ENCODE measurements at places on chromosomes 7 and 10.

- no peak for DNase-seq
Measured at GRCh38 chr10:98967601-98968000, 268.1 kb downstream of the HPSE2 start.

- DNase-seq = no peak
Measured at GRCh38 chr7:12926206-12926605, 238.8 kb downstream of the ARL4A start.

- DNase-seq = peak; percentile 56
Measured at GRCh38 chr7:28020302-28020940, 160.2 kb downstream of the JAZF1 start.

GRCh38 chr10:112816033-112816430 is 134.0 kb upstream of the TCF7L2 start:
- DNase-seq = no peak

DNA sequence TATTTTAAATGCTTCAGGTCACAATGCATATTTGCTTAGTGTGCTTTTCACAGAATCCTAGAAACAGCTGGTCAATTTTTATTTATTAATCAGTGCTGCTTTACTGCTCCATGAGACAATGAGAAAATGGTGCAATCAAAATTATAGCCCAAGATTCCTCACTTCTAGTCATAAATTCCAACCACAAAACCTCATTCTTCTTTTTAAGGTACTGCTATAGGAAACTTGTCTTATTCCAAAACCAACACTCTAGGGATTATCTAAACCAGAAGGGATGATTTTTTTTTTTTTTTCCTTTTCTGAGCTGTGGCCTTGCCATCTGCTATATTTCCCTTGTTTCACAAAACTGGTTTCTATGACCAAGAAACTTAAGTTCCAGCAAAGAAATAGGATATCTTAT is 64.0 kb upstream of the SEMA3A start:
- no peak for DNase-seq

DNA sequence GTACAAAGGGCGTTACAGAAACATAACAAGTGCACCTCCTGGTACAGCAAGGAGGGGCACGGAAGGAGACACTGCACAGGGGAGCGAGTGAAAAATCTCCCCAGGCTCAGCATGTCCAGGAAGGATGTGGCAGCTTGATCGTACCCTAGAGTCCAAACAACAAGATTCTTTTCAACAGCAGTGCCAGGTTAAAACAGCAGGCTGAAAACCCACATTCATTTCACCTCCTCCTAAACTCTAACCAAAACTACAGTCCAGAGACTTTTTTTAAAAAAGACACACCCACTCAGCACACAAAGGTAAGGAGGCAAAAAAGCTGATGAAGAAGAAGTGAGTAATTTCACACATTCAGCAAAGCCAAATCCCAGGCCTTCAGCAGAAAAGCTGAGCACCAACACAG is 138.8 kb downstream of the SFMBT2 start:
- no peak for DNase-seq

GRCh38 chr10:5530412-5530806 is 5.6 kb downstream of the CALML3 start:
- no peak for DNase-seq

DNA sequence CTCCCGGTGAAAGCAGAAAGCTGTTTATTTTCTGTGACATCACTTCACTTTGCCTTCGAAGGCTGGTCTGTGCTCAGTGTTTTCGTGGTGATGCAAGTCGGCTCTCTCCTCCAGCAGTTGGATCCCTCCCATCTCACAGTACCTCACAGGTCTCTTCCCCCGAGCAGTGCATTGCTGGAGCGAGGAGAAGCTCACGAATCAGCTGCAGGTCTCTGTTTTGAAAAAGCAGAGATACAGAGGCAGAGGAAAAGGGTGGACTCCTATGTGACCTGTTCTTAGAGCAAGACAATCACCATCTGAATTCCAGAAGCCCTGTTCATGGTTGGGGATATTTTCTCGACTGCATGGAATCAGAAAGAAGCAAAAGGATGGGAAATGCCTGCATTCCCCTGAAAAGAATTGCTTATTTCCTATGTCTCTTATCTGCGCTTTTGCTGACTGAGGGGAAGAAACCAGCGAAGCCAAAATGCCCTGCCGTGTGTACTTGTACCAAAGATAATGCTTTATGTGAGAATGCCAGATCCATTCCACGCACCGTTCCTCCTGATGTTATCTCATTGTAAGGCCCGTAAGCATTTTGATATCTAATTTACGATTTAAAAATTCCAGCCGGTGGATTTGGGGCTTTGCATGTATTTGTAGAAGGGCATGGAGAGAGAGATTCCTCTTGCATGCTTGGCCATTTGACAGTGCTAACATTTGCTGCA is at the start of gene LGI1:
TSS of gene LGI1 (plus strand) at position 136 of the 707 bp plus-strand sequence. CDS start at position 345, 209 bp downstream.
- no peak for DNase-seq

GRCh38 chr7:99447943-99448342 is 9.2 kb downstream of the CPSF4 start:
- DNase-seq = no peak

- no peak for DNase-seq
Measured at GRCh38 chr7:143042159-143042789, 9.9 kb upstream of the OR6V1 start.

GRCh38 chr7:158499082-158499455 is 88.6 kb downstream of the PTPRN2 start:
- no peak for DNase-seq

- DNase-seq = no peak
Measured at GRCh38 chr10:53315709-53316108, 543.1 kb upstream of the MBL2 start.

DNA sequence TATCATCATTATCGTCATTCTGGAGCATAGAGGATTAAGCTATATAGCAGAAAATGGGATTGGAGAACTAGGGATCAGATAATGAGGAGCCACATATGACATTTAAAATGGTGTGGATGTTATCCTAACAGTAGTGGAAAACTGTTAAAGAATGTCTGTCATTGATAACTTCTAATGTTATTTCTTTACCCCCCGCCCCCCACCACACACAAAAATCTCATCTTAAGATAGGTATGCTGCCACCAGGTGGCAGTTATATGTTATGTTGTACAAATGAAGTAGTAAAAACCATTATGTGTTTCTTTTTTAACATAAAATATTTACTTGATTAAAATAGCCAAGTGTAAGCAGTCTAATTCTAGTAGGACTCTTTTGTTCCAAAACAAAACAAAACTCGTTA is 13.0 kb downstream of the AKAP9 start:
- no peak for DNase-seq

DNA sequence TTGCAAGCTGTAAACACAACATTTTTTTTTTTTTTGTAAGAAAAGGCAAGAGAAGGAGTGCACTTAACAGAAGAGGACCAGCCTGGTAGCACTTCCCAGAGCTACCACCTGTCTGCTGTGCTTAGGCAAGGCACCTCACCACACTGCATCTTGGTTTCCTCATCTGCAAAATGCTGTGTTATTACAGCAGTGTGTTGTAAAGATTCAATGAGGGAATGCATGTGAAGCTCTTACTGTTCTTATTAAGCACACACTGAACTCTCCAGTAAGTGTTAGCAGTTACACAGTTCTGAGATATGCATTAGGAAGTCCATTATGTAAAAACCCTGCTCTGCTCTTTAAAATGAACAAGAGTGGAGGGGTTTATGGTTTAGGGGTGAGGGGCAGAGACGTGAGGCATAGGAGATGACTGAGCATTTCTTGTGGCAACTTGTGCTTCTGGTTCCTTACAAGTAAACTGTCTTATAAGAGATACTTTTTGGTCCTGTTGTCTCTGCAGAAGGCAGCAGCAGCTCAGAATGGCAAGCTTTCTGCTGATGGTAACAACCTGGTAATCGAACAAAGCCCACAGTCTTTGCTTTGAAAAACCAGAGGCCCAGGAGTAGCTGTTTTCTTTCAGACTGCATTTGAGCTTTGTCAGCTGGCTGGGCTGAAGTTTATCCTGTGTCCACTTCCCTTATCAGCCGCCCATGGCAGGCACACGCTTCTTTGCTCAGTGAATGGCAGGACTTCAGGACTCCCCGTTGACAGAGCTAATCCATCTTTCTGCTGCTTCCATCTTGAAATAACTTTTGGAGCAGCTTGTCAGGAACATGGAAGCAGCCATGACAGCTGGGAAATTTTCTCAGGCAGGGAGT is 98.8 kb upstream of the BMPER start:
- DNase-seq = no peak

Data from left renal cortex interstitium (tissue), 4 donors.